ENCODE measurements at places on chromosomes 6 and 20. TPM values are rescaled to one million over a fixed set of nuclear protein-coding genes. Genes with fewer than 3 reads are reported as not detected.
A peak's percentile ranks its signal among the peaks of the same experiment; 100 is the strongest.

DNA sequence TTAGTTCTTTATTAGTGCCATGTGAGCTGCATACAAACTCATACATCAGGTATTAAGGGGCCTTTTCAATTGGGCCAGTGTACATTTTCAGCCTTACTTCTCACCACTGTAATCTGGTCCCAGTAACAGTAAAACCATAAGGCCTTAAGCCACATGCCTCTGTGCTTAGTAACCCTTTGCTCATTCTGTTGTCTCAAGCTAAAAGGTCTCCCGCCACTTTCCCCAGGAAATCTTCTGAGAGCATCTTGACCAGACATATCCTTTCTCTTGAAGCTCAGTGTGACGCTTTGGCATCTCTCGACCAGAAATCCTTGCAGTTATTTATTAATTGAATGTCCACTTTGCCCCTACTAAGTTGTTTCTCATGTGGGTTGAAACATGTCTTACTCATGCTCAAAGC lies 68.0 kb downstream of the CYP39A1 start:
- DNase-seq: no peak

- no peak for DNase-seq
Observed at GRCh38 chr6:31441365-31442267, 38.2 kb downstream of the MICA start.

DNA sequence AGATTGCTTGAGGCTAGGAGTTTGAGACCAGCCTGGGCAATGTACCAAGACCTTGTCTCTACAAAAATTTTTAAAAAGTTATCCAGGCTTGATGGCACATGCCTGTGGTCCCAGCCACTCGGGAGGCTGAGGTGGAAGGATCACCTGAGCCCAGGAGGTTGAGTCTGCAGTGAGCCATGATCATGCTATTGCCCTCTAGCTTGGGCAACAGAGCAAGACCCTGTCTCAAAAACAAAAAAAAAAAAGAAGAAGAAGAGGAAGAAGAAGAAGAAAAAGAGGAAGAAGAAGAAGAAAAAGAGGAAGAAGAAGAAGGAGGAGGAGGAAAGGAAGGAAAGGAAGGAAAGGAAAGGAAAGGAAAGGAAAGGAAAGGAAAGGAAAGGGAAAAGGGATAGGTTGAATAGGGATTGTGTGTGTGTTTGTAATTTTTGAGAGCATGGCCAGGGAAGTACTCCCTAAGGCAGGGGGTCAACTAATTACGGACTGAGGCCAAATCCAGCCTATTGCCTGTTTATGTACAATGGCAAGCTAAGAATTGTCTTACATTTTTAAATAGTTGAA lies 43.0 kb upstream of the ZNF217 start:
- DNase-seq: peak; percentile 7

Gene CUL9
- total RNA-seq: 36.1 TPM

DNA sequence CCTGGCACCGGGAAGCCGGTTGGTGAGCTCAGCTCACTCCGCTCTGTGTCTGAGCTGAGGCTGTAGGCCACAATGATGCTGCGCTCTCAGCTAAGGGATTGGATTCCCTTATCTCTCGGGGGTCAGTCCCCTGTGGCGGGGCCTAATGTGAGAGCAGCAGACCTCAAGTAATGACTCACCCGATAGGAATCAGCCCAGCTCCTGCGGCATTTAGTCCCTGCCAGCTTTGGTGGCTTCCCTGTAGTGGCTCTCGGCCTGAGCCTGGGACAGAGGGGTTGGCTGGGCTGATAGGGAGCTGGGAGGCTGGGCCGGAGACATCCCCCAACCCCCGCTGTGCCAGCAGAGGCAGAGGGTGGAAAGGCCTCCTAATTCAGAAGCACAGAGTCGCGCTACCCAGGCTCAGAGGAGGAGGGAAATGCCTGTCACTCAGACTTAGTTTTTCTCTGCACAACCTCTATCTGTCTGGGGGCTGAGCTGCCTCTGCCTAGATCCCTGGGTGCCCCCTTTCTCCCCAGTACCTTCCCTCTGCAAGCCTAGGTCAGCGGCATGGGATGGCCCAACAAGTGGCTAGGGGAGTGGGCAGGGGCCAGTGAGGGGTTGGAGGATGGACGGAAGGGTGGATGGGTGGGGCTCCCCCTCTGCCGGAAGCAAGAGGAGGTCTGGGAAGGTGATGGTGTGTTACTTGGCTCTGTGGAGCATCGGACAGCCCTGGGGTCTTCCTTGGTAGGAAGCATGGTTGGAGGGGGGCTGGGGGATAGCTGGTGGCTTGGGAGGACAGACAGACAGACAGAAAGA lies 92.2 kb downstream of the CDH22 start:
- DNase-seq: no peak

Gene CFAP206
- 1.4 TPM for total RNA-seq

DNA sequence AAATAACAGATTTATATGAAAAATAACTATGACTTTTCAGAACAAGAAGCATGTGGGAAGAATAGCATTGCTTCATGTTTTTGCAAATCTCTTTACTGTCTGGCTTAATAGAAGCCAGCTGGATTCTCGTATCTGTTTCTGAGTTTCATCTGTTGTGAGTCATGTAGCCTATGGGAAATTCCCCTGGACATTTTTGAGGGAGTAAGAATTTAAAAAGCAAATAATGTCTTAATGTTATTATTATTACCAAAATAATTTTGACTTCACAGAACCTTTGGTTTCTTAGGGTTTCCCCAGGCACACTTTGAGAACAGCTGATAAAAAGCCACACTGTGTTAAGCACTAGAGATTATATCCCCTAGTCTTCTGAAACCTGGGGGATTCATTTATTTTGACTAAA lies 75.8 kb downstream of the SYCP2L start:
- no peak for DNase-seq

- no peak for DNase-seq
Observed at GRCh38 chr6:161922631-161923119, 648.8 kb upstream of the AGPAT4 start.

Data from ascending aorta (tissue), 2 donors.